ENCODE measurements at places on chromosomes 7 and 10.
A peak's percentile ranks its signal among the peaks of the same experiment; 100 is the strongest.

DNA sequence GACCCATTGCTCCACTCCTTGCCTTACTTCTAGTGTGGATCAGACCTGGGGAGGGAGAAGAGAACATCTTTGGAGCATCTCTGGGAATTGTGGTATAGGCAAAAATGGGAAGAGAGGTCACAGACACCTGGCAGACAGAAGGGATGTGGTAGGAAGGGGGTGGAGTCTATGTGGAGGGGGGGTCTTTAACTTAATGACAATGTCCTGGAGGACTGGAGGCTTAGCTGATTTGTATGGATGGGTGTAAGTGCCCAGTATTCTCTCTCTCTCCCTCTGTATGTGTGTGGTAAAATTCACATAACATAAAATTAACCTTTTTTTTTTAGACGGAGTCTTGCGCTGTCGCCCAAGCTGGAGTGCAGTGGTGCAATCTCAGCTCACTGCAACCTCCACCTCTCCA is 3.1 kb upstream of the LDB1 start:
- DNase-seq, result no peak

DNA sequence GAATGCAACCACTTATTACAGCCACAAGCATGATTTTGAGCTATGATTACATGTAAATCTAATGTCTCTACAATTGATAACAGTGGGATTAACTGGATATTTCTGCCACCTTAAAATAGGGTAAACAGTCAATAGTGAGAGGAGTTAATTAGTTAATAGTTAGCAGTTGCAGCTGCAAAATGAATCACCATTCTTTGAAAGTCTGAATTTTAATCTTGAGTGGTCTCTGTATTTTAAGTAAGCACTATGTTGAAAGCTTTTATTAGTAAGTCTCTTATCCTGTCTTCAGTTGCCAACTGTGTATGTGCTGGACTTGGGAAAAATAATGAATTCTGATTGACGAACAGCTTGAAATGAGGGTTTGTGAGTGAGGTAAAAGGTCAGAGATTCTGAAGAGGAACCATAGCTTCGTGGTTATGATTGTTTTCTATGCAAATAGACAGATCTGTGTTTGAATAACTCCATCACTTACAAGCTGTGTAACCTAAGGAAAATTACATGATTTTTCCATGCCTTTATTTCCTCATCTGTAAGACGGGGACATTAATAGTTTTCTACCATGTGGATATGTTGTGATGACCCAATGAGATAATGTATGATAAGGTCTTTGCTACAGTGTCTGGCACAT is 75.2 kb downstream of the RNLS start:
- DNase-seq, result no peak

DNA sequence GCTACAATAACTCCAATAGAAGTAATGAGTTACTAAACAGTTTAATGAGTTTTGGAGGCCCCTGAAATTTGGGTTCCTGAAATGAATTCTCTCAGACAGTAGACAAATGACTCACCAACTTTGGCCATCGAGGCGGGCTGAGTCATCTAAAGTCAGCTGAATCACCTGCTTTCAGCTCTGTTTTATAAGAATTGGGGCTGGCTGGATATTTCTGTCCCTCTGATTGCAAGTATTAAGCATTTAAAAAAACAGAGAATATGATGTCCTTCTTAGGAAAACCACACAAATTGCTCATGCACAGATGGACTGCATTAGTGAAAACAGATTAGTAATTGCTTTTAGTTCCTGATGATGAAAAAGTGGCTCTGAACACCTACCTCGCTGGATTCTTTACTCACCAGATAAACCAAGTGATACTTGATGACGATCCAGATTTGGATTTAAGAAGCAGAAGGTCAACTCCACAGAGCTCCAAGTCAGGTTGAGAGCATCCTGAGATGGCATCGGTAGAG is 59.1 kb downstream of the ZNF365 start:
- DNase-seq, result peak; percentile 36

DNA sequence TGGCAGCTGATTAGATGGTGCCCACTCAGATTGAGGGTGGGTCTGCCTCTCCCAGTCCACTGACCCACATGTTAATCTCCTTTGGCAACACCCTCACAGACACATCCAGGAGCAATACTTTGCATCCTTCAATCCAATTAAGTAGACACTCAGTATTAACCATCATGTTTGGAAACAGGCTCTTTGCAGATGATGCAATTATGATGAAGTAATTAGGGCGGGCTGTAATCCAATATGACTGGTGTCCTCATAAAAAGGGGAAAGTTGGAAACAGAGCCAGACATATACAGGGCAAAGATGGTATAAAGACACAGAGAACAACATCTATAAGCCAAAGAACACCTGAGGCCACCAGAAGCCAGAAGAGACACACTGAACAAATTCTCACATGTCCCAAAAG is 658.6 kb downstream of the CCSER2 start:
- DNase-seq, result no peak

DNA sequence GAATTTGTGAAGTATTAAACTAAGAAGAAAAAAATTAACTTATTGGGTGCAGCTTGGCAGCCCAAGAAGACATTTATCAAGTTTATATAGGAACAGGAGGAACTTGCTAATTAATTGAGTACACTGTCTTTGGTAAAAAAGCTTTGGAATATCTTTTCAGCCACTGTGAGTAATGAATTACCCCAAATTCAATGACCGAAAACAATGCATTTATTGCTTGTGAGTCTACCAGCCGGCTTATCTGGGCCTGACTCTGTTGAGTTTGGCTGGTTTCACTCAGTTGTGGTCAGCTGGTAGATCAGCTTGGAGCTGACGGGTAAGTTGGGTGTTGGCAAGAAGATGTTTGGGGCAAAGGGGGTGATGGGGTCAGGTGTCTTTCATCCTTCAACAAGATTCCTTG is 11.6 kb downstream of the GNG11 start:
- DNase-seq, result no peak

- no peak for DNase-seq
These were observed 52.3 kb downstream of the DYNC1I1 start for GRCh38 chr7:95824616-95825015.

DNA sequence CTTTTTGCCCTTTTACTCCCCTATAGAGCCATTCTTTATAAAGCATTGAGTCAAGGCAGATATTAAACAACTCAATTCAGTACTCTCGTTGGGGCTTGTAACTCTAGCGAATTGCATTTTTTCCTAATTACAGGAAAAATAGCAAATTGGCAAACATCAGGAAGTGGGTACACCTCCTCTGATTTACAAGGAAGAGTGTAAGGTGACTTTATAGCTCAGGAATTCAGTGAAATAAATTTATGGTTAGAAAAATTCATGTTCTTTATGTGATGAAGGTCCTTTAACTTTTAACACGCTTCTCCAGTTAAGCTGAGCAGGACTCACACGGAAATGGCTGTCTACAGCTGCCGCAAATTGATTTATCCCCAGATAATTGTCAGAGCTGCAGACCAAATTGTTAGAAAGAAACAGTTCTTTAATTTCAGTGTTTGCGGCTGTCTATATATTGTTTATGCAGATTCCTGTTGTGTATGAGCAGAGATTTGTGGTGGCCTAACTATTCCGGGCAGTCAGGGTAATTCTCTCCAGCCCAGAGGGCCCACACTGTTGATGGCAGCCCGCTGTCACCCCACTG is 151.1 kb upstream of the MKI67 start:
- no peak for DNase-seq

DNA sequence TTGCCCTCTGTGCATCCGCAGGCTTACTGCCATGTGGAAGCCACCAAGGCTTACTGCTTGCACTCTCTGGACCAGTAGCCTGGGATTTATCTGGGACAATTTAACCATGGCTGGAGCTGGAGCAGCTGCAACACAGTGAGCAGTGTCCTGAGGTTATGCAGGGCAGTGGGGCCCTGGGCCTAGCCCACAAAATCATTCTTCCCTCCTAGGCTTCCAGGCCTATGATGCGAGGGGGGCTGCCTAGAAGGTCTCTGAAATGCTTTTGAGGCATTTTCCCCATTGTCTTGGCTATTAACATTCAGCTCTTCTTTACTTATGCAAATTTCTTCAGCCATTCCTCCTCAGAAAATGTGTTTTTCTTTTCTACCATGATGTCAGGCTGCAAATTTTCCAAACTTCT is 313.6 kb upstream of the CDC14C start:
- no peak for DNase-seq

DNA sequence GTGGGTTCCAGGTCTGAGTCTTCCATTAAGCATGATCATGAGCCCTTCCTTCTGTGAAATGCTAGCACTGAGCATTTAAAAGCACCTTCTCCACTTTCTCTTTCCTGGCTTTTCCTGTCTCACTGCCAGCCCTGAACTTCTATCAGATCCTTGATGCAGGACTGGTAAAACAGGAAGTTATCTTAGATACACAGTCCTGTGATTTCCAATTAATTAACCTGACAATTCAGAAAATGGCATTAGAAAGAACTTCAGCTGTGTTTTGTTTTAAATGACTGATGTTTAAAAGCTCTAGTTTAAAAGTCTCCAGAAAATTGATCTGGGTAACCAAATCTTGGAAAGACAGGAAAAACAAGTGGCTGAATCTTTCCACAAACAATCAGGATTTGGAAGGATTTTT is 79.0 kb upstream of the MACROH2A2 start:
- DNase-seq, result no peak

GRCh38 chr10:77810446-77811335 is 115.9 kb downstream of the DLG5 start:
- DNase-seq, result no peak

DNA sequence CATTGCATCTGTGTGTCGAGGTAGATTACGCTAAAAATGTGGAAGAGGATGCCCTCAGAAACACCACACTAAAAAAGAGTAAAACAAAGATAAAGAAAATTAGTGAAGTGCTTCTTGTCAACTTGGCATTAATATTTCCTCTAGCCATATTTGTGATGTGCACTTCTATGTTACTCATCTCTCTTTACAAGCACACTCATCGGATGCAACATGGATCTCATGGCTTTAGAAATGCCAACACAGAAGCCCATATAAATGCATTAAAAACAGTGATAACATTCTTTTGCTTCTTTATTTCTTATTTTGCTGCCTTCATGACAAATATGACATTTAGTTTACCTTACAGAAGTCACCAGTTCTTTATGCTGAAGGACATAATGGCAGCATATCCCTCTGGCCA is 79.0 kb upstream of the SCIN start:
- no peak for DNase-seq

DNA sequence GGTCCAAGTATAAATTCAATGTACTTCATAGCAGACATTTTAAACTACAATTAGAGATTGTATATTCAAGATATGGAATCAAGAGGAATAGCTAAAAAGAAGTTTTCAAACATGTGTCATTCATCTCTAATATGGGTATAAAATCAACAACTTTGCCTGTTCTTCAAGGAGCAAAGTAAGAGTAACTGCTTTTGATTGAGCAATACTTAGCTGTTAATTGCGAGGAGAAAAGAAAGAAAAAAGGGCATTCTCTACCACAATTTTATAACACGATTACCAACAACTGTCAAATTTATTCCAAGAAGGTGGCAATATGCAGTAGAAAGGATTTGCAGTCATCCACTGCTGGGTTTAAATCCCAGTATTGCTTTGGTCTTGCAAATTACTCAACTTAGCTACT is 146.3 kb upstream of the PTN start:
- DNase-seq, result no peak

- no peak for DNase-seq
These were observed 83.8 kb downstream of the TEX36 start for GRCh38 chr10:125599194-125599593.

DNA sequence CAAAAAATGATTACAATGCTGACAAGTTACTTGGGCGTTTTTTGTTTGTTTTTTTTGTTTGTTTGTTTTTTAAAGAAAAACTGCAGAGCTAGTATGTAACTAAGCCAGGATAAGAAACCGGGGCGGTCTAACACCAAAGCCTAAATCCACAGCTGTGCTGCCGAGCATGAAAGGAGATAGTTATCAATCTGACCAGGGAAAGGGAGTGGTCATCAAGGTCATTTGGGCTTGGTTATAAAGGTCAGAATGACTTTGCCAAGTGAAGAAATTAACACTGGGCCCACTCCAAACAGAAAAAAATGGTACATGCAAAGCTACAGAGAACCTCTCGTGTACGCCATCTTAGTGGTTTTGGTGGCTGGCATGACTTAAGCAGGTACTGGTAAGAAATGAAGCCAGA is 104.7 kb downstream of the SRPK2 start:
- DNase-seq, result peak; percentile 11
